ENCODE measurements at places on chromosomes 11 and 22.

GRCh38 chr11:20397281-20397680 is 9.8 kb downstream of the PRMT3 start:
- DNase-seq: no peak

DNA sequence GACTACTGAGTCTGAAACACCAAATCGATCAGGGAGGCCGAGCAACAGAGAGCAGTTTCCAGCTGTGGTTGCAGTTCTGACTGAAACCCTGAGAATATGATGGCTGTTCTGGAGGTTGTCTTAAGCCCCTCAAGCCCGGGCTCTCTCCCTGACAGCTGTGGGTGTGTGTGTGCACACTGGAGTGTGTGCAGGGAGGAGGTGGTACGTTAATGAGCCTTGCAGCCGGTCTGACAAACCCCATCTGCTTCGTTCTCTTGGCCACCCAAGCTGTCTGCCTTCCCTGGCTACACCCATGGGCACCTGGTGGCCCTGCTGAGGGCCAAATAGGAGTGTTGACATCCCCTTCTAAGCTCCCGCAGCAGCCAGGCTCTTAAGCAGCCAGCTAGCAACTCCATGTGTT is 189.8 kb downstream of the KIRREL3 start:
- DNase-seq: no peak

DNA sequence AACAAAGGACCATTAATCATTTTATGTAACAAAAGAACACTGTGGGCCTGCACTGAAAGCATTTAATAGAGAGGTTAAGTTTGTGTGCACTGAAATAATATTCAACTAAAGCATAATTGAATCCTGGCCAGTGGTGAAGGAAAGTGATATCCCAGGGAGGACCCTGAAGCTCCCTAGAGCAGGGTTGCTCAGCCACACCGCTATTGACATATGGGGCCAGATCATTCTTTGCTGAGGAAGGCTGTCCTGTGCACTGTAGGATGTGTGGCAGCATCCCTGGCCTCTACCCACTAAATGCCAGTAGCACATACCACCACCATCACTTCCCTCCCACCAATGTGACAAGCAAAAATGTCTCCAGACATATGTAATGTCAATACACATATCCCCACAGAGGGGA is 166.1 kb upstream of the MTNR1B start:
- DNase-seq: no peak

DNA sequence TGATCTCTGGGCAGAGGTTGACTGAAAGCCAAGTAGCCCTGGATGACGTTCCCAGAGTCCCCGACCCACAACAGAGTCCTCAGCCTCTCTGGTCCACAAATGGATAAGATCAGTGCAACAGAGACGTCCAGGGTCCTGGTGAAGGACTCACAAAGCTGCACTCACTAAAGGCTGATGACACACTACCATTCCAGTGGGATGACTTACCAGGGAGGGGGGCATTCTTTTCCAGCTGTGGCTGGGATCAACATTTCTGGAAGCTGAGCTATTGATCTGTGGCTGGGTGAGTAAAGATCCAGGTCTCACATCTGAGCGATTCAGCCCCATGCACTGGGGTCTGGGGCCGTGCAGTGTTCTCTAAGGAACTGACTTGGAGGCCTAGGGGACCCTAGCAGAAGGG is 296.2 kb downstream of the NTM start:
- no peak for DNase-seq

DNA sequence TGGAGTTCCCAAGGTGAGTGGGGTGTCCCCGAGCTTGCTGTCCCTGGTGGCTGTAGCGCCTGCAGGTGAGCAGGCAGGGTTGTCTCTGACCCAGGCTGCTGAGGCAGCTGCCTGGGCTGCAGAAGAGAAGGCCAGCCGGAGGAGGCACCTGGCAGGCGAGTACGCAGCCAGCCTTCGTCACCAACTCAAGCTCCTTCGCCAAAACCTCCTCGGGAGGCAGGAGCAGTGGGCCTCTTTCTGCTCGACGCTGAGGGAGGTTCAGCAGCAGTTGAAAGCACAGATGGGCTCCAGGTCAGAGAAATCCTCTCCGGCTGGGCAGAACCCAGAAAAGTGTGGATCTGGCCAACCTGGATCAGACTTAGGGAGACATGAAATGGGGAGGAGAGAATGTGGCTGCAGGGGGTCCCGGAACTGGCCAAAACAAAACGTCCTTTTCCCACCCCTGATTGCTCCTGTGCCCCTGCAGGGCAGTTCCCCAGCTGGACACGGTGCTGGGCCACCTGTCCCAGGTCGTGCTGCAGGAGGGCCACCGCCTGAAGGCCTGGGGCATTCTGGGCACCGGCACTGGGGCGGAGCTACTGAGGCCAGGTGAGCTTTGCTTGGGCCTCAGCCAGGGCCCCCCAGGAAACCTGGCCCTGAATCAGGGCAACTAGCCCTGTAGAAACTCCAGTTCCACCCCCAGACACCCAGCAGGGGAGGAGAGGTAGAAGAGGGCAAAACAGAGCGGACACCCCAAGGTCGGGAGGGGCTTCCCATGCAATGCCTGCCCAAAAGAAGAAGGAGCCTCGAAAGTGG is 56.7 kb downstream of the BTG4 start:
- DNase-seq: no peak

DNA sequence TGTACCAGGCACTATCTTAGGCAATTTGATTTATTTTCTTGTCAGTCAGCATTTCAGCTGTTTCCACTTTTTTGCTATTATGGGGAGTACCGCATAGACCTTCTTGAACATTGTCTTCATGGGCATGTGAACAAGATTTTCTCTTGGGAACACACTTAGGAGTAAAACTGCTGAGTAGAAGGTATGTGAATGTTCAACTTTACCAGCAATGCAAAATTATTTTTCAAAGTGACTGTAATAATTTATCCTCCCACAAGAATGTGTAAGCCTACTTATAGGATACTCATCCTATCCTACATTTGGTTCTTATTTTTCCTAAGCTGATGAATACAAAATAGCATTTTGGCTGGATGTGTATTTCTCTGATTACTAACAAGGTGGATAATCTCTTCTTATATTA is 132.0 kb upstream of the NAV2 start:
- DNase-seq: no peak

- peak; percentile 15 for DNase-seq
Measured at GRCh38 chr11:115869780-115870431, 365.7 kb upstream of the CADM1 start.

DNA sequence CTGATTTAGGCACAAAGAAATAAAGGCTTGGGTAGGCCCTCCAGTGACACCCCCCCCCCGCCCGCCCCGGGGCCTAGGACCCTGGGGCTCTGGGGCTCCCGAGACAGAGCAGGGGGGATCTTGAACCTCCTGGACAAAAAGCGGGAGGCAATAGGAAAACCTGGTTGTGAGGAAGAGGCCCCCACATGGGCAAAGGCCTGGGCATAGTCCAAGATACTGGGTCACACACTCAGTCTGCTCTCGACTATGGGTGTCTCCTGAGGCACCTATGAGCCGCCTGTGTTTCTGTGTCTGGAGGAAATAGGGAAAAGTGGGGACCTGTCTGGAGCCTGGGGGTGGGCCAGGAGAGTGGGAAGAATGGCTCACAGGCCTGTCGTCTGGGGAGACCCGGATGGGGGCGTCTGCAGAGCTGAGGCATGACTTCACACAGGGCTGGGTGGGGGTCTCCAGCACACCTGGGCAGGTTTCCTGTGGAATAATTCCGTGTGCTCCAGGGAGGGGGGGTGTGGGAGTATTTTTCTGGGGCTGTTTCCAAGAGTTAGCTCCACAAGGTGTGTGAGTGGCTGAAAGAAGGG is 2.4 kb upstream of the MN1 start:
- DNase-seq: no peak

- no peak for DNase-seq
Measured at GRCh38 chr11:61912991-61913698, 4.2 kb downstream of the RAB3IL1 start.

DNA sequence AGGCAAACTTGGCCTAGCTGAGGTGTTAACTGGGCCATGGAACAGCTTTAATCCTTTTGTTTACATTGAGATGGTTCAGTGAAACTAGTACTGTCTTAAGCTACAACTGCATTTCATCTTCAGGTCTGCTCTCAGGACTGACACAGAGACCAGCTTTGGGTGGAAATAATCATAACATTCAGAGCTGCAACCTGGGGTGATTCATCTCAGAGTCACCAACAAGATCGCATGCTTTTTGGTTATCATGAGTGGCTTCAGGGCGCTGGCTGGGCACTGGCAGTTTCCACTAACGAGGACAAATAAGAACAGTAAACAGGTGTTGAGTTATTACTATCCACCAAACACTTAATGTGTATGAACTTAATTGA is 60.9 kb upstream of the PAX6 start:
- DNase-seq: no peak

DNA sequence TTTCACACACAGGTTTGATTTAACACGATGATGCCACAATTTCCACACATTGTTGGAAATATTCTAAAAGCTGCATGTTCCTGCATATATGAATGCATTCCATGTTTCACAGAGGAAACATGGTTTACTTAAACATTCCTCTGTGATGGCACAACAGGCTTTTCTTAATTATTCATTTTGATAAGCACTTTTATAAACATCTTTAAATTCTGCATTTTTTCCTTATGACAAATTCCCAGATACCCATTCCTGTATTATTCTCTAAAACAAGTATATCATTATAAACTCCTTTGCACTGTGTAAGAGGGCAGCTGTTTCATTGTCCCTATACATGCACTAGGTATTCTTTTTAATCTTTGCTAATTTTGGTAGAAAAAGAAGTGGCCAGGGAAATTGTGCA is 532.3 kb downstream of the SOX6 start:
- DNase-seq: no peak

GRCh38 chr11:35009944-35010342 is 93.5 kb downstream of the PDHX start:
- DNase-seq: no peak

DNA sequence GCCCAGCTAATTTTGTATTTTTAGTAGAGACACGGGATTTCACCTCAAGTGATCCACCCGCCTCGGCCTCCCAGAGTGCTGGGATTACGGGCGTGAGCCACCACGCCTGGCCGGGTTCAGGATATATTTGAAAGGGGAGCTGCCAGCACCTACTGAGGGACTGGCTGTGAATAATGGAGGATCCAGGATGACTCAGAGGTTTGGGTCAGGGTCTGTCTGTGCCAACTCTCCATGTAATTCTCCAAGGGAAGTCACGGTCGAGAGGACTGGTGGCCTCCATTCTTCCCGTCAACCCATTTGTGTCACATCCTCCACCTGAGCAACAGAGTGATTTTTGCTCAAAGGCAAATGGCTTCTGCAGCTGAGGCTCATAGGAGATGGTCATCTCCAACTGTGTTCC is 3.6 kb upstream of the ARRB1 start:
- no peak for DNase-seq

- no peak for DNase-seq
Measured at GRCh38 chr22:35220221-35220620, 37.1 kb upstream of the HMGXB4 start.

DNA sequence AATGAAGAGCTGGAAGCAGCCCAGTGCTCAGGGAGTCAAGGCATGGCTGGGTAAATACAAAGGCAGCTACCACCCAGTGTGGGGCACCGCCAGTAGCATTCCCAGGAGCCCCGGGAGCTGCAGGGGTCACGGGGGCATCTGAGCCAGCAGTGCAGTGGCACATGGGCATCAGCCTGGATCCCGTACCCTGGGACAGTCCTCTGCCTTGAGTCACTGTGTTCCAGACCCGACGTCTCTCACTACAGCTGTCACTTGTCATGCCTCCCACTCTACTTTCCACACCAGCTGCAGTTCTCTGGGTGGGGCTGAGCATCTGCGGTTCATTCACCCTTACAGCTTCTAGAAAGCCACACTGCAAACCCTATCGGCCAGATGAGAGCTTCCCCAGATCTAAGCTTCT is 29.6 kb downstream of the DHCR7 start:
- DNase-seq: peak; percentile 32

- DNase-seq: no peak
Measured at GRCh38 chr11:133163463-133164419, 368.6 kb downstream of the OPCML start.

DNA sequence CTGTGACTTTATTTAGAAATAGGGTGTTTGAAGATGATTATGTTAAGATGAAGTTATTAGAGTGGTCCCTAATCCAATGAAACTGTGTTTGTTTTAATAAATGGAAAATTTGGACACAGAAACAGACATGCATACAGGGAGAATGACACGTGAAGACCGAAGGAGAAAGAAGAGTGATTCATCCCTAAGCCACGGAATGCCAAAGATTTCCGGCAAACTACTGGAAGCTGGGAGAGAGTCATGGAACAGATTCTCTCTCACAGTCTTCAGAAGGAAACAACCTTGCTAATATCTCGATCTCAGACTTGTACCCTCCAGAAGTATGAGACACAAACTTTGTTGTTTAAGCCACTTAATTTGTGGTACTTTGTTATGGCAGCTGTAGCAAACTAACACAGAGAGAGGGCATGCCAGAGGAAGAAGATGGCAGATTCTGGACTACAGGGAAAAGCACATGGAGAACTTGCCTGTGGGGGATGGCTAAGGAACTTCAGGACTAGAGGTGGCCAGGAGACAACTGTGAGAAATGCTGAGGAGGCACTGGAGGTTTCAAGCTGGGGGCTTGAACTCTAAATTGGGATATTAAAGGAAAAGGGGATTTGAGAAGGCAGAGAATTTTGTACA is 733.5 kb upstream of the CCDC90B start:
- no peak for DNase-seq

GRCh38 chr11:68904248-68904847 is 657 bp downstream of the IGHMBP2 start:
- DNase-seq: peak; percentile 32

DNA sequence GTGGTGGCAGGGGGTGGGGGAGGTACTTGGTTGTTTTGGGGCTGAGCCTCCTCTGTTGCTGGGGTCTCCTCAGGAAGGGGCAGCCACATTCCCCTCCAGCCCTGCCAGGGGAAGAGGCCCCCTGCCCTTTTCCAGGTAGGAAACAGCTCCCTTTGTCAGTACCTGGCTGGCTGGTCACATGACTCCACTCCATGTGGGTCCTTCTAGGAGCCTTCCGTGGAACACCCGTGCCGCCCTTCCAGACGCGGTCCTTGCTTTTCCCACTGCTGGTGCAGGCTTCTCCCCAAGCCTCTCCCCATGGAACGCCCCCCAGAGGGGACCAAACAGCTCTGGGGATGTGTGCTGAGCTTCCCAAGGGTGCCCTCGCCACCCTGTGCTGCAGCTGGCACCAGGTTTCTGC is 19.9 kb downstream of the IFT27 start:
- no peak for DNase-seq

DNA sequence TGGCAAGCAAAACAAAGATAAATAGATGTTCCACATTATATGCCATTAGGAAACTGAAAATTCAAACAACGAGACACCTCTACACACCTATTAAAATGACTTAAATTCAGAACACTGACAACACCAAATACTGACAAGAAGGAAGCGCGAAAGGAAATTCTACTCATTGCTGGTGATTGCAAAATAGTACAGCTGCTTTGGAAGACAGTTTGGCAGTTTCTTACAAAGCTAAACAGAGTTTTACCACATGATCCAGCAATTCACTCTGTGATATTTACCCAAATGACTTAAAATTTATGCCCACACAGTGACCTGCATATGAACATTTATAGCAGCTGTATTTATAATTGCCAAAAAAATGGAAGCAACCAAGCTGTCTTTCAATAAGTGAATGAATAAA is 232.6 kb downstream of the CASP12 start:
- no peak for DNase-seq

Measured in activated CD4-positive, alpha-beta T cell treated with anti-CD3 and anti-CD28 coated beads for 48 hours (primary cell).